Forelimb muscle (tissue), 1 donor: ENCODE measurements at places on chromosomes 1 and 21. TPM values are rescaled to one million over a fixed set of nuclear protein-coding genes. Genes with fewer than 3 reads are reported as not detected.

GRCh38 chr21:32587120-32587519 is 1.8 kb upstream of the TCP10L start:
- no peak for DNase-seq

DNA sequence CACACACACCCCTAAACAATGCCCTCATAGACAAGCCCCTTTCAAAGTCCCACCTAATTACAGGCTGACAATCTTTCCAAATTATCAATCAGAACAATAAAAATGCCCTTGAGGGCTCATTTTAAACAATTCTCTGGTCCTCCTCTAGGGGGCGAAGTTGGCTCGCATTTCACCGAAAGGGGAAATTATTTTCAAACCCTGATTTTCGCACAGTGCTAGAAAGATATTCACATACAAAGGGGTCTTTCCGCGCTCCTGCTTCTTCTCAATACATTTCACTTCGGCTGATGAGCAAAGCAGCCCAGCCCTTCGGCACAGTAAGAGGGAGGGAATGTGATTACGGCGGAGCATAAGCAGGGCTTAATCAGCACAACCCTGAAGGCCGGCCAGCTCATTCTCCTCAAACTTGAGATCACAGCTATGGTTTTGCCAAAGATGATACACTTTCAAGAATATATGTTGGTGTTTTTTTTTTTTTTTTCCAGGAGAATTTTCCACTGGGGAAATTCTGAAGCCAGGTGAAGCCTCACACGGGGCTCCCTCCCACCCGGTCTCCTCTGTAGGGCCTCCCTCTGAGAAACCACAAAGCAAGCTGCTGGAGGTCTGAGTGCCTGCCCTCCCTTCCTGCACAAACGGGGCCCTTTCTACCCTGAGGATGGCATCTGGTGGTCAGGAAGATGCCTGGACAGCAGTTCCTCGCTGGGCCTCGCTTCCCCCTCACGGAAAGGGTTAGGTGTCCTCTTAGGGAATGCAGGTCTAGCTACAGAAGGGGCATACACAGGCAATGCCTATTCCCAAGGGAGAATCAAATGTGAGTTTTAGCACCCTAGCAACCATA is 66.9 kb downstream of the GNG12 start:
- DNase-seq = no peak

GRCh38 chr1:245086389-245086969 is 68.3 kb upstream of the KIF26B start:
- no peak for DNase-seq

- no peak for DNase-seq
These were observed 21.9 kb downstream of the NTNG1 start for GRCh38 chr1:107162745-107163144.

DNA sequence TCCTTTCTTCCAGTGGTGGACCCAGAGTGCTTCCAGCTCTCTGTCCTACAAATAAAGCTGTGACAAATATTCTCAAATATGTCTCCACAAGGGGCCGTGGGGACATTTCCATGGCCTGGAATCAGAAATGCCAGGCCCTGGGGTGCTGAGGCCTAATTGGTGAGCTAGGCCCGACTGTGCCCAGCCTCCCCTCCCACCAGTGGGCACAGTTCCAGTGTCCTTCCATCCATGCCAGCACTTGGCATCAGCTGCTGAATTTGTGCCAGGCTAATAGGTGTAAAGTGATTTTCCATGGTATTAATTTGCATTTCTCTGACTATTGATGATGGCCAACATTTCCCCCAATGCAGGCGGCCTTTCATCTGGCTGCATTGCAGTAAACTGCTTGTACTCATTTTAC is 48.5 kb upstream of the B3GALT5 start:
- DNase-seq = no peak

ANKRD34A gene
- polyA plus RNA-seq = 0.95 TPM

- DNase-seq = no peak
These were observed 690 bp downstream of the C1orf216 start for GRCh38 chr1:35717911-35718476.

DNA sequence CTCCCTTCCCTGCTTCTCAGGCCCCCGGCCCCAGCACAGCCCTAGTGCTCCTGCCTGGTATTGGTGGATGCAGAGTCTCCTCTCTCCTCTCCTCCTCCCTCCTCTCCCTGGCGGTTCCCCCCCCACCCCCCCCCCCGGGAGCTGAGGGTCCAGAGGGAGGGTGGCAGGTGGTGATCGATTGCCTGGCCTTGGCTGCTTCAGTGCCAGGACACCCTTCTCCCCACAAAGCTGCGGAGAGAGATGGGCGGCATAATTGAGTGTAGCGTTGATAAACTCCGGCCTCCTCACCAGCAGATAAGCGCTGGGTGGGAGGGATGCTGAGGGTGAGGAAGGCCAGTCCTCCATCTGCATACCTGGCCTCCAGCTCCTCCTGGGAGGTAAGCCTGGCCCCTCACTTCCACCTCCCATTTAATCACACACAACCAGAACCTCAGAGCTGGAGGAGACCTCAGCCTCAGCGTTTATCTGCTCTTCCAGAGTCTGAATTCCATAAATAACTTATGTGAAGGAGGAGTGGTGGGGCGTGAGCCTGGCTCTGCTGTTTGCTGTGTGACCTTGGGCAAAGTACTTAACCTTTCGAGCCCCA is 60.8 kb downstream of the LRRN2 start:
- DNase-seq = no peak

PTPN7 gene
- polyA plus RNA-seq = 0.92 TPM
